Uterus (tissue), 4 donors: ENCODE measurements at places on chromosomes 1 and 21. TPM values are rescaled to one million over a fixed set of nuclear protein-coding genes. Genes with fewer than 3 reads are reported as not detected.

TFF2 gene
- total RNA-seq: not detected

DNA sequence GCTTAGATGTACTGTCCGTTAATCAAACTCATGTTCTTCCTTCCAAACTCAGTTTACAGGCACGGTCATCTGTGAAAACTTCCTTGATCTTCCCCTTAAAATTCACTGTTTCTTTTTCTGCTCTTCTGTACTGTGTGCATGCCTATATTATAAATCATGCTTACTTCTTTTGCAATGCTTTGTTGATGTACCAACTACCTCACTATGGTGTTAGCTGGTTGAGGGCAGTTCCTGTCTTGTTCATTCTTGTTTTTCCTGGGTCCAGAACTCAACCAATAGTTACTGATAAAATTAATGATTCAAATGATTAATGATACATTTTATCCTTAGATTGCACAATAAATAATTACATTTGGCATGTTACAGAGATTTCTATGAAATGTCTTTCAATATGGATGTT is 163.8 kb downstream of the CHRM3 start:
- no peak for DNase-seq

DNA sequence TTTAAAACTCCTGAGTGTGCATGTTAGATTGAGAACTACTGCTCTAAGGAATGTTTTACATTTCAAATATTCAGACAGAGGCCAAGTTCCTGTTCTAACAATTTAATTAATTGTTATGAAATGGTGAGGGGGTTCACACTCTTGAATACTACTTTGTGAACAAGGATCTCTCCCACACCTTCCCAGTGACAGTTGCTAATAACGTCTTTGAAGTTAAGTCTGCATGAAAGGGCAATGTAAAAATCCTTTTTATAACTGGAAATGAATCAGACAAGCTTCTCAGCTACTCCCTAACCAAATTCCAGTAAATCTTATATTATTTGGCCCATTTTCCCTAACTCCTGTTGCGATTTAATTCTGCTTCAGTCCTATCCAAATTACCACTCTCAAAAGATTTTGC is 828.5 kb upstream of the ADAMTS5 start:
- no peak for DNase-seq

DNA sequence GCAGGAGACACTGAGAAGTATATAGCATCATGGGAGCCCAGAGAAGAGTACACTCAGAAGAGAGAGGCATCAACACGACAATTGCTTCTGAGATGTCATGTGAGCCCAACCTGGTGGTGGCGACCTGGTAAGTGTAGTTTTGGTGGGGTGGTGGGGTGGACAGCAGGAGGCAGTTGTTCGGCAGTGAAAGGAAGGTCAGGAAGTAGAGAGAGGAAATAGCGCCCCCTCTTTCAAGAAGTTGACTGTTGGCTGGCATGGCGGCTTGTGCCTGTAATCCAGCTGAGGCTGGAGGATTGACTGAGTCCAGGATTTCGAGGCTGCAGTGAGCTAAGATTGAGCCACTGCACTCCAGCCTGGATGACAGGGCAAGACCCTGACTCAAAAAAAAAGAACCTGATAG is 12.6 kb downstream of the RSPO1 start:
- DNase-seq: no peak

DENND2C gene
- total RNA-seq: 4.5 TPM

GRCh38 chr1:183693521-183693920 is 40.4 kb upstream of the APOBEC4 start:
- DNase-seq: no peak

DNA sequence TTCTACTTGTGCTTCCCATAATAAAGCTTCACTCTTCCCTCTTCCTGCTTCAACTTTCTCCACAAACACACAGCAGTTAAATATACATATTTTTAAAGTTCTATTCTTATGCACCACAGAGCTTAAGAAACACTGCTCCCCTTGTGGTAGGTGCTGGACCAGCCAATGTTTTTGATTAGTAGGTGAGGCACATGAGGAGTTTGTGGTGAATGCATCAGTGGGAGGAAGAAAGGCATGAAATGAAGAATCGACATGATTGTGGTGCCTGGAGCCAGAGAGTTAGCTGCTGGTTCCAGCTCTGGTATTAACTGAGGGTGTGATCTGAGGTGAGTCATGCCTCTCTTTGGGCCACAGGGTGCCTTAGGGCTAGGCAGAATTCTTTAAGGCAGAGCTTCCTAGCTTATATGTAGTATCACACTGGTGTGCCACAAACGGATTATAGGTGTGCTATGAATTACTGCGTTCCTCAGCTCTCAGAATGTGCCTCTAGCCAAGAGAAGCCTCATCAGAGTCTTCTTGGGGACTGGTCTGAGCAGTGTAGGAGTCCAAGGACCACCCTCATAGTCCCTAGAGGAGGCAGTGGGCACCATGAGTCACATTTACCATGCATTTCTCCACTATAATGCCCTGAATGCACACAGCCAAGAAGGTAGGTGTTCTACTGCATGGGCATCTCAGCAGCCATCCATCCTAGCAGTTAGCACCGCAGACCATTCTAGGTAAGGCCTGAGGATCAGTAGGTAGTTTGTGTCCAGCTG is 97.4 kb upstream of the SGIP1 start:
- DNase-seq: no peak

GRCh38 chr21:45020629-45021427 is 53.6 kb upstream of the ADARB1 start:
- no peak for DNase-seq

SYT14 gene
- 1.0 TPM for total RNA-seq

GRCh38 chr1:154742606-154743005 is 127.5 kb downstream of the KCNN3 start:
- DNase-seq: no peak

OR10J1 gene
- not detected for total RNA-seq

DNA sequence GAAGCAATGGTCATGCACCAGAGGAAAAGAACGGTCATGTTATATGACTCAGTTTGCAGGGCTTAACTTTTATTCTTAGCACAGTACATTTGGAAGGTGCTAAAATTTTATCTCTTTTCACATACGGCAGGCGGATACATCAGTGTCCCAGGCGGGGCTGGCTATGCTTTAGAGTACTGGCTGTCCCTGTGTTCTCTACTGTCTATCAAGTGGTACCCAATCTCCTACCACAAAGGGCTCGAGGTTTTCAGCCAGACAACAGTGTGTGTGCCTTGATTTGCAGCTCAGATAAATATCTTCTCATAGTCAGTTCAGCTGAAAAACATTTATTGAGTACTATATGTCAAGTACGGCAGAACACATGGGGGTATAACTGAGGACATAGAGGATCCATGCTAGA is 65.3 kb downstream of the URB2 start:
- DNase-seq: no peak

DNA sequence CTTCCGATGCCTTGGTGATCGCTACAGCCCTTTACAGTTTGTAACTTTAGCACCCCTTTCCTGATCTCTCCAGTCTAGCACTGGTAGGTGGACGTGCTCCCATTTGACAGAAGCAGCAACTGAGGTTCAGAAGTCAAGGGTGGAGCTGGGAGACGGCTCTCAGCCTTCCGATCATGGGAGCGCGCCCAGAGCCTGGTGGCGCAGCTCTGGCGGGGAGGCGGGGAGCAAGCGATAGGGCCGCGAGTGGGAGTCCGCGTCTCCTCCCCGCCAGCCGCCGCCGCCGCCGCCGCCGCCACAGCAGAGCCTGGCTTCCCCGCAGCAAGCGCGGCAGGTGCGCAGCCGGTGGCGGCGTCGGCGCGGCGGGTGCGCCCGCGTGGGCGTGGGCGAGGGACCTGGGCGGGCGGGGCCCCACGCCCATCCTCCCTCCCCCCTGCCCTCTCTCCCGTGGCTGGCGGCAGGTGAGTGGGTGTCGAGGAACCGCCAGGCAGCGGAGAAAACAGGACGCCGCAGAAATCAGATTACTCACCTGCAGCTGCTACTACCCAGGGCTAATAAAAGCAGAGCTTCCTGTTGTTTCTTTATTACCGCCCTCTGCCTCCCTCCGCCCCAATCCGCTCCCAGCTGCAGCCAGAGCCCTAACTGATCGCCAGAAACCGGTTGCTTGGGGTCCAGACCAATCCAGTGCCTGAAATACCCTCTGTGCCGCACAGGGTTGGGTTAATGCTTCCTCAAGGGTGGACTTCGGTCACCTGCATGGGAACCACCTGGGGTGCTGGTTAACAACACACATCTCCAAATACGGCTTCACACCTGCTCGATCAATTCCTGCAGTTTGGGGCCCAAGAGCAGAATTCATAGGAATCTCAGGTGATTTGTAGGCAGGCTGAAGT is 60.2 kb upstream of the ID3 start:
- DNase-seq: no peak

- DNase-seq: no peak
These were observed 33.5 kb downstream of the GPA33 start for GRCh38 chr1:167056529-167057231.
